HuH-7.5 (cell line): ENCODE measurements at places on chromosomes 6 and 20.

GRCh38 chr20:63751471-63752271 is 12.1 kb downstream of the SLC2A4RG start:
- DNase-seq = no peak

- DNase-seq = no peak
Observed at GRCh38 chr6:156741287-156742073, 35.7 kb upstream of the ARID1B start.

DNA sequence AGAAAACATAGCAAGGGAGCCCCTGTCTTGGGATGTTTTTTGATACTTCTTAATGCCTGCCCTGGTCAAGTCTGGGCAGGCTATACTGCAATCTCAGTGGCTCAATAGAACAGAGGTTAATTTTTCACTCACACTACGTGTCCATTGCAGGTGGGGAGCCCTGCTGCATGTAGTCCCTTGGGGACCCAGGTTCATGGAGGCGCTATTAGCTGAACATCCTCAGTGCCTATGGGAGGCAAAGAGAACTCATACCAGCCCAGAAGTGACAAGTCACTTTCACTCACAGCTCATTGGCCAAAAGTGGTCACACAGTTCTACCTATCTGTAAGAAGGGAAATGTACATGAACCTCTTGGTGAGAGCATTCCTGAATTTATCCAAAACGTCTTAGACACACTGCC is 23.2 kb downstream of the CGA start:
- no peak for DNase-seq

- no peak for DNase-seq
Observed at GRCh38 chr6:137261761-137262160, 42.6 kb upstream of the IFNGR1 start.

DNA sequence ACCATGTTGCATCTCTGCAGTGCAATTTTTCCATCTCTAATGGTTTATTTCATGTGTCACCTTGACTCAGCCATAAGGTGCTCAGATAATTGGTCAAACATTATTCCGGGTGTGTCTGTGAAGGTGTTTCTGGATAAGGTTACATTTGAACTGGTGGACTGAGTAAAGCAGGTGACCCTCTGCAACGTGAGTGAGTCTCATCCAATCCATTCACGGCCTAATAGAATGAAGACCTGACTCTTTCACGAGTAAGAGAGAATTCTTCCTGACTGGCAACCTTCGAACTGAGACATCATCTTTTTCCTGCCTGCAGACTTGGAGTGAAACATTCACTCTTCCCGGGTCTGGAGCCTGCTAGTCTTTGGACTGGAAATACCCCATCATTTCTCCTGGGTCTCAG is 77.1 kb upstream of the SLC22A23 start:
- no peak for DNase-seq

- no peak for DNase-seq
Observed at GRCh38 chr6:42787063-42787472, 5.2 kb downstream of the BICRAL start.

GRCh38 chr6:164294047-164294784 is 879.7 kb downstream of the QKI start:
- DNase-seq = no peak
